ENCODE measurements at places on chromosomes 11 and 22.

DNA sequence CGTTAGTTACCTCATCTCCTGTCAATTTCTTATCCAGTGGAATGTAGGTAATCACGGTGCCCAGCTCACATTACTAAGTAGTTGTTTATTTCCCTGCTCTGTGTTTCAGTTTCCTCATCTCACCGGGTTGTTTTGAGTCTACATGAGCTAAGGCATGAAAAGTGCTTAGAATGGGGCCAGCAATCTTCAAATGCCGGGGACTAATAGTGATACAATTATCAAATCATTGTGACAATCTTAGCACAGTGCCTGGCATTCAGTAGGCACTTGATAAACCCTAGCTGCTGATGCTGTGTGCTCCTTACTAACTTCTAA is 53.3 kb upstream of the CD5 start:
- DNase-seq = no peak

- no peak for DNase-seq
These were observed 596.7 kb downstream of the JRKL start for GRCh38 chr11:96986516-96986915.

GRCh38 chr22:21010426-21011113 is 4.4 kb upstream of the P2RX6 start:
- DNase-seq = no peak

DNA sequence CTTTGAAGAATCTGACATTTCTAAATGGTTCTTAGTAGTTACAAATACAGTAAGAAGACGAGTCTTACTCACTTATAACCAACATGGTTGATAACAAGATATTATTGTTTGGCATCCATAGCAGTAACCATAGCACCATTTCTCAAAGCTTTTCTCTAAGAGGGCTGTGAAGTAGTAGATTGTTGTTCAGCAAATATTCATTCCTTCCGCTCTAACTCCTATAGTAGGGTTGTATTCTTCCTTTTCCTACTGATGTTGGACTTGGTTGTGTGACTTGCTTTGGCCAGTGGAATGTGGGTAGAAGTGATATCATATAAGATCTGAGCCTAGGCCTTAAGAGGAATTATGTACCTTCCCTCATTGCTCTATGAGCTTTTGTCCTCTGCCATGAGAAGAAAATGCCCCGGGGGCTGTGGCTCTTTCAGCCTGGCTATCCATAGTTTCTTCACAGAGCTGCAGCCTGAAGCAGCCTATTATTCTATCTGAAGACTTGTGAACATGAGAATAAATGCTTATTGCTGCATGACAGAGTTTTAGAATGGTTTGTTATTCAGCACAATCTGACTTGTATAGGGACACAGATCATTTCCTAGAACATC is 28.9 kb upstream of the ZBED5 start:
- DNase-seq = no peak

- DNase-seq = no peak
These were observed 7.3 kb downstream of the PARVB start for GRCh38 chr22:44031158-44031952.

DNA sequence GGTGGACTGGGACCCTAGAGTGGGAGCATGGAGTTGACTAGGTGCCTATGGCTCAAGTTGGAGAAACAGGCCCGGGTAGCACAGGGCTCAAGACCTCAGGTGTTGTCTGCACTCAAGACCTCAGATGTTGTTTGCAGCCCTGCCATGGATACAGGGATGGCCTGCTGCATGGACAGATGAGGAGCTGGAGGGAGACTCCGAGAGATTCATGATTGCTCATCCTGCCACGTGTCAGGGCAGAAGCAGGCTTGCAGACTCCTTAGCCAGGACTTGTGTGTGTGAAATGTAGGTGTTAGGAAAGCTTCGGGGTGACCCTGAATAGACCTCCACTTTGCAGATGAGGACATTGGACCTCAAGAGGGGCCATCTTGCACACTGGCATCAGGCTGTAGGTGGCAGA is 921 bp downstream of the CCDC116 start:
- DNase-seq = no peak

Measured in stimulated activated CD8-positive, alpha-beta memory T cell treated with anti-CD3 and anti-CD28 coated beads, Interleukin-12 subunit alpha, Interleukin-12 subunit beta, amount 100 ng/mL, for 4 hours (primary cell).